Breast epithelium (tissue), 4 donors: ENCODE measurements at places on chromosomes 12 and 14.
A peak's percentile ranks its signal among the peaks of the same experiment; 100 is the strongest.

GRCh38 chr14:104651876-104652260 is 37.5 kb upstream of the INF2 start:
- no peak for DNase-seq

- no peak for DNase-seq
Measured at GRCh38 chr12:49293056-49293956, 1.6 kb upstream of the PRPH start.

DNA sequence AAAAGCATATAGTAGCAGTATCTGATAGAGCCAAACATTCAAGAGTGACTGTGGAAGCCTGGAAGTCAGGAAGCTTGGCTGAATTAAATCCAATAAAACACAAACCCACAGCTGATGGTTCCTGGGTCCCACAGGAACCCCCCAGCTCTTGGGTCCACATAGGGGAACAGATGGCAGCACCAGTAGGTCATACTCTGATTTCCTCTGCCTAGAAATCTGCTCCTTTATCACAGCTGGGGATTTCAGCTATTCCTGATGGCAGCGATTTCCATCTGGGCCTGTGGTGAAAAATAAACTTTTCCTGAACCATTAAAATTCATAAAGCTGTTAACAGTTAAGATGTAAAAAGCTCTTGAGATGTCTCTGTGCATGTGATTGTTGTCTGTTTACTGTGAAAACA is 202.0 kb upstream of the FRMD6 start:
- no peak for DNase-seq

DNA sequence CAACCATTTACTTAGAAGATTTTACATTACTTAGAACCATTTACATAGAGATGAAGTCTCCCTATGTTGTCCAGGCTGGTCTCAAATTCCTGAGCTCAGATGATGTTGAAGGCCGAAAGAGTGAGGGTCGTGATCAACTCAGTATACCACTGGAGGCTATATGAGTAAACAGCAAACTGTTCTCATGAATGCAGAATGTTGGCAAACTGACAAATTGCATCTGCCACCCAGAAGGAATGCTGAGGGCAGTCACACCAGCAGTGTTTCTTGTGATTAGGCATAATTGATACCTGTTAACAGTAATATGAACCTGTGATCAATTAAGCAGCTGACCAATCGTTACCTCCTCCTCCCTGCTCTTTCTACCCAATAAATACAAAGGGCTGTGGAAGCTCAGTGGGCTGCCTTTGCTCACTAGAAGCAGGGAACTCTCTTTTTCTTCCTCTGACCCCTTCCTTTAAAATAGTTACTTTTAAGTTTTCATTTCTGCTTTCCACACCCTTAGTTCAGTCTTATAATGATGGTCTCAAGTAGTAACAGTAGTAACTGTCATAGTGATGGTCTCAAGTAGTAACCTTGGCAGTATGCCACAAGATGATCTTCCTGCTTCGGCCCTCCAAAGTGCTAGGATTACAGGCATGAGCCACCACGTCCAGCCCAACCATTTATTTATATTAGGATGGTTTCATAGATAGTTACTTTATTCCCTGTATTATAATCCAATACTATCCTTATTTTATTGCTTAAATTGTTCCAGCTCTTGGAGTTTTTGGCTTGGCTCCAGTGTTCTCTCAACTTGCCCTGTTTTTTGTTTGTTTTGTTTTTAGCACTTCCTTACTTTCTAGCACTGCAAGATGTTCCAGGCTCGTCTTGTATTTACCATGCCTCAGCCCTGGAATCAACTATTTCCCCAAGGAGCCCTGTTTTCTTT is 25.8 kb downstream of the LIMA1 start:
- DNase-seq = no peak

DNA sequence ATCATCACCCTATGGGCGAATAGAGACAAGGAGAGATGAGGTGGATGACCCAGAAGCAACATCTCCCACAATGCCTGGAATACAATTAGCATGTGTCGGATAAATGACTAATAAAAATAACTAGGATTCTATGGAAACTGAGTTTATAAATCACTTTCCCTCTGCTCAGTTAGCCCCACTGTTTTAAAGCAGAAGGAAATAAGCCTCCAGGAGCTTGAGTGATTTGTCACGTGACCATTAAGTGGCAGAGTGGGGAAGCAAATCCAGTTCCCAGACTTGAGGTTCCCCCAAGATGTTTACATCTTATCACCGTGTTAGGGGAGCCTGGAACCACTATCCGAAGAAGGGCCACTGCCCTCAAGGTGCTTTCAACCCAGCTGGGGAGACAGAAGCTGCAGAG is 136.5 kb upstream of the CCND2 start:
- no peak for DNase-seq

DNA sequence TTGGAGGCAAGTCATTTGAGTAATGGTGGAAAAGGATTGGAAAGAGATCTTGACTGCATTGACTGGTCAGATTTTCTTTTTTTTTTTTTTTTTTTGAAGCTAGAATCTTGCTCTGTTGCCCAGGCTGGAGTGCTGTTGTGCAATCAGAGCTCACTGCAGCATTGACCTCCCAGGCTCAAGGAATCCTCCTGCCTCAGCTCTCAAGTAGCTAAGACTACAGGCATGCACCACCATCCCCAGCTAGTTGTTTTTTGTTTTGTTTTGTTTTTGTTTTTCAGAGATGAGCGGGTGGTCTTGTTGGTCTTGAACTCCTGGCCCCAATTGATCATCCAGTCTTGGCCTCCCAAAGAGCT is 30.9 kb upstream of the FAM222A start:
- no peak for DNase-seq

DNA sequence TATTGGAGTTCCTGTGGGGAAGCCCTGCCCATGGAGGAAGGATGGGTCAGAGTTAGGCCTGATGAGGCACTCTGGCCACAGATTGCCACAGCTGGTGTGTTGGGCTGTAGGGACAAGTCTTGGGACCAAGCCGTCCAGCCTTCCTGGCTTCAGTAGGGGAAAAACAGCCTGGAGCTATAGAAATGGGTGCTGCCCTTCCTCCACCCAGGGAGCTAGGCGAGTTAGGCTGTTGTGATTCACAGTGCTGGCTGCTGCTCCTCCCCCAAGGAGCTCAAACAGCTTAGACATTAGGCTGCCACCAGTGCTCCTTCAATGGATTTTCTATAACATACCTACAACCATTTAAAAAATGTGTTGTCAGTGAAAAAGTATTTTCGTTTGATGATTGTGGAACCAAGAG is 274.3 kb downstream of the RPL10L start:
- no peak for DNase-seq

- DNase-seq = no peak
Measured at GRCh38 chr12:122051231-122051876, 27.2 kb upstream of the MLXIP start.

- DNase-seq = no peak
Measured at GRCh38 chr12:28872654-28873268, 276.3 kb upstream of the FAR2 start.

- DNase-seq = no peak
Measured at GRCh38 chr14:81055971-81056370, 100.5 kb downstream of the TSHR start.

DNA sequence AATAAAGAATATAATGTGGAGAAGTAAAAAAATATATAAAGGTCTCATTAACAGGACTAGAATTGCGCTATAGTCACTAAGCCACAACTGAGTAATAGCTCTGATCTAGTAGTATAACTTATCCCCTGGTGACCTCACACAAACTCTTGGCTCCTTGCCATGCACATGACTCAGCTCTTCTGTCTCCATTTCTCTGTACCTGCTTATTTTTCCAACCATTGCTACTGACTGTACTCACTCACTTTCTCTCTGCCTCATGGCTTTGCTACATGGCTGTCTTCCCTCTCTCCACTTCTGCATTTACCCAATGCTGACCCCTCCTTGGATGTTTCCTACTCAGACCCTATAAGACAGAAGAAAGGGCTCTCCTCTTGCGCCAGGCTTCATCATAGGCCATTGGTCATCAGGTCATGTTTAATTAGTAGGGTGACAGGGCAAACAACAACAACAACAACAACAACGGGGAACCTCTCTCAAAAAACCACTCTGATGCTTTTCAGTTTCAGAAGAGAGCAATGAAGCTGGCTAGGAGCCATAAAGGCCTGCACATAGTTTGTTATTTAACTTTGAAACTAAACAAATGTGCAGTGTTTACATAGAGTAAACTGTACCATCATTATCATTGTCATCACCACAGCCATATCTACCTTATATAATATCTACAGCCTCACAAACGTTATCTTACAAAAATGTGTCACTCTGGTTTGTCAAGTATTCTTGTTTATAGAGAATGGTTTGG is 25.6 kb upstream of the KRAS start:
- no peak for DNase-seq

GRCh38 chr14:105374389-105374788 is 23.9 kb upstream of the TEX22 start:
- DNase-seq = peak; percentile 41

- DNase-seq = no peak
Measured at GRCh38 chr12:53344487-53344823, 8.3 kb upstream of the SP7 start.

GRCh38 chr12:14842315-14842714 is 1.0 kb downstream of the ART4 start:
- no peak for DNase-seq
